ENCODE measurements at places on chromosomes 2 and 18.

- no peak overlapping the region for H3K27ac ChIP-seq
- H3K4me1 ChIP-seq = no peaks in the 10 kb centered on the region
- DNase-seq = no peak
- H3K27me3 ChIP-seq = no peaks in the 10 kb centered on the region
These were observed 358.8 kb downstream of the CMPK2 start for GRCh38 chr2:6506859-6507258.

DNA sequence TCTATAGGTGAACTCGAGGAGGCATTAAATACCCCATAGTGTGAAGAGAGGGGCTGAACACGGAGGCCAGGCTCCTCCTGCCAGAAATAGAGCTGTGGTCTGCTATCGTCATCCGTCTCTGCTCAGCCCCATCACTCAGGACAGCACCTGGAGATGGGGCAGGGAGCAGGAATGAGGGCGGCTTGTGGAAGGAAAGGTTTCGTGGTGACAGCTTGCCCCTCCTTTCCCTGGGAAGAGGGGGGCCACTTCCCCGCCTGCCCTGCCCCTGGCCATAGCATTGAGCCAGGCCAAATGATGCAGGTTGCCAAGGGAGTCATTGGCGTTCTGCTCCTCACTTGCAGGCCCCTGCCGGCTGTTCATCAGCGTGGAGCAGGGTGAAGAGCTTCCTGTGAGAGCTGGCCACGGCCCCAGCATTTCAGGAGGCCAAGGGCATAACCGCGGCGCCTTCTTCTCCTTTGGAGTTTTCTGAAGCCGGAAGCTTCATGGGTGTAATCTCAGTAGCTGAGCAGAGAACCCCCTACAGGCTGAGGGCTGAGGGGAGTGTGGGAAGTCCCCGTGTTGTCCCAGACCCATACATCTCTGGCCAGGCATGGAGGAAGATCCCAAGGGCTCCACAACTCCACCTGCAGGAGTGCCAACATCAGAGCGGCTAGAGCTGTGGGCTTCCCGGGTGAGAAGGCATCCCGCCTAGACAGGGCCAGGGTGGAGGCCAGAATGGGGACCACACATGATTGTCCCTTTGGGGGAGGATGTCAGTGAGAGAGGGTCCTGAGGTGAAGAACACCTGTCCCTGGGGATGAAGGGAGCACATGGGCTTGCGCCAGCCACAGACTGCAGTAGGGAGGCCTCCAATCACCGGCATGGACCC lies 112.5 kb upstream of the GLI2 start:
- no peaks in the 10 kb centered on the region for H3K36me3 ChIP-seq
- H3K27ac ChIP-seq = no peak overlapping the region
- no peaks in the 10 kb centered on the region for H3K4me1 ChIP-seq

- no peaks in the 10 kb centered on the region for H3K36me3 ChIP-seq
- no peak overlapping the region for H3K27ac ChIP-seq
- H3K4me3 ChIP-seq = no peak overlapping the region
- DNase-seq = no peak
These were observed 13.5 kb downstream of the SNED1 start for GRCh38 chr2:241011751-241012510.

- peaks cover 2% of the 10 kb centered on the region for H3K36me3 ChIP-seq
- H3K4me1 ChIP-seq = no peaks in the 10 kb centered on the region
- H3K27ac ChIP-seq = no peak overlapping the region
- H3K27me3 ChIP-seq = no peaks in the 10 kb centered on the region
- H3K4me3 ChIP-seq = no peak overlapping the region
These were observed 402.0 kb upstream of the MMADHC start for GRCh38 chr2:149989447-149990063.

DNA sequence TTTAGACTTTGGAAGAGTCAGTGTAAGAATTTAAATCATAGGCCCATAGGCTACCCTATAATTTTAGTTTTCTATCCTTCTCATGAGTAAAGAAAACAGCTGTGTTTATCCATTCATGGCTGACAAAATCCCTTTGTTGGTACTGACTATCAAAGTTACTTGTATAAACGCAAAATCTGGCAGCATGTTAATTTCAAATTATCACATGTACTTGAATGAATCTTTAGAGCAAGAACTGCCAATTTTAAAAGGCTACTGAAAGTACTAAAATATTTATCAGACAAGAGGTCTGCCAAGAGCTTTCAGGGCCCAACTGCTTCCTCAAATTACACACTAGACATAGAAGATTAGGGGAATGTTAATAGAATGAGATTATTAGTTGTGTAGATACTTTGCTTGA lies 66.6 kb downstream of the MYL12B start:
- H3K4me1 ChIP-seq = no peaks in the 10 kb centered on the region
- DNase-seq = no peak
- H3K27ac ChIP-seq = no peak overlapping the region
- no peaks in the 10 kb centered on the region for H3K36me3 ChIP-seq
- no peak overlapping the region for H3K4me3 ChIP-seq
- H3K27me3 ChIP-seq = peaks cover 12% of the 10 kb centered on the region

DNA sequence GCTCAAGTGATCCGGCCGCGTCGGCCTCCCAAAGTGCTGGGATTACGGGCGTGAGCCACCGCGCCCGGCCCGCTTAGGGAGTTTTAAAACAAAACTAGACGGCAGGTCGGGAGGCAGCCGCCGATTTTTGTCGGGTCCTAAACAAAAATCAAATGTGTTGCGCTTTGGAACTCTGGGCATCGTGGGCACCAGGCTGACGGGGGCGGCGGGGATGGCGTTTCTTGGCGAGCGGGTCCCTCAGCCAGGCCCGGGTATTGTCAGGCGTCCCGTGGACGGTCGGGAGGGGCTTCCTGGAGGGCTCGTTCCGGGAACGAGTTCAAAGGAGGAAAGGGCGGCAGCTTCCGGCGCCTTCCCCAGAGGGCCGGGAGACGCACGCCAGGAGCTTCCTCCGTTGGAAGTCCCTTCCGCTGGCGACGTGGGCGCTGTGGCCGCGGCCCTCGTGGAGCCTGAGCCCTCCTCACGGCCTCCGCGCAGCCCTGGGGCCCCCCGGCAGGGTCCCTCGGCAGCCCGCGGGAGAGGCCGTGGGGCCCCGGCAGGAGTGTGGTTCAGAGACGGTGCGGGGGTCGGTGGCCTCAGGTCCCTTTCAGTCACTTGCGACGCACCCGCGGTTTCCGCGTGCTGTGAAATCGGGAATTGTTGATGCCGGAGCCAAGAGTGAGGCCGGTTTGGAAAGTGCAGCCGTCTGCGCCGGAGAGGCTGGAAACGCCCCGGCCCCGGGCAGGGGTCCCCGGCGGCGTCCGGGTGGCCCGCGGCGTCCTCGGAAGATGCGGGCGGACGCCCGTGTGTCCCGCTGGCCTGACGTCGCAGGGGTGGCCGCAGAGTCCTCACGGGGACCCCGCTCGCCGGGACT lies 59.3 kb downstream of the EMILIN2 start:
- peaks cover 17% of the 10 kb centered on the region for H3K4me1 ChIP-seq
- H3K27me3 ChIP-seq = no peaks in the 10 kb centered on the region
- peak overlapping the region; percentile 72 for H3K4me3 ChIP-seq
- peak overlapping the region; percentile 49 for H3K27ac ChIP-seq
- peaks cover 6% of the 10 kb centered on the region for H3K36me3 ChIP-seq
- DNase-seq = no peak

DNA sequence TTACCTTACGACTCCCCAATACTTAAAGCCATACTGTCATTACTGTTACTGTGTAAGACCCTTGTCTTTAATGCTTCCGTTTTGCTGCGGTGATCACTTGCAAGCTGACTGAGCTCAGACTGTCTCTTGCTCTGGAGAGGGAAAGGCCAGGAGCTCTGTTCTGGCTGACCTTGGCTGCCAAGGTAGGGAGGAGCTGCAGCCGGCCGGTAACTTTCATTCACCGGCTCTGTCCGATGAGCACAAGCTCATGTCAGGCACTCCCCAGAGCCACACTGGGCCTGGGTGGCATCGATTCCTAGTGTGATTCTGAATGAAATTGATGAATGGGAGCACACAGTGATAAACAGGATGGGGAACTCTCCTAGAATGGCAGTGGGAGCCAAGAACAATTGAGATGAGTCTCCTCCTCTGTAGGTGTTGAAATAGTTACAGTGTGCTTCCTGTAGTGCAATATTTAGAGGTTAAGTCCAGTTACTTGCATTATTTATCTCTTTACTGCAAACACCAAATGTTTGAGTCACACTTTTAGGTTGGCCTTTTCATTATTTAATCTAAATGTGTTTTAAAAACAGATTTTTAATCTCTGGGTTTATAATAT lies 100.9 kb downstream of the ATP9B start:
- no peak overlapping the region for H3K27ac ChIP-seq
- no peak overlapping the region for H3K4me3 ChIP-seq
- no peak for DNase-seq
- H3K4me1 ChIP-seq = peaks cover 5% of the 10 kb centered on the region
- no peaks in the 10 kb centered on the region for H3K27me3 ChIP-seq

- H3K27ac ChIP-seq = no peak overlapping the region
- no peak for DNase-seq
- H3K27me3 ChIP-seq = no peaks in the 10 kb centered on the region
- no peaks in the 10 kb centered on the region for H3K4me1 ChIP-seq
- no peaks in the 10 kb centered on the region for H3K36me3 ChIP-seq
These were observed 1399.0 kb upstream of the ZEB2 start for GRCh38 chr2:145918951-145919350.

All from central memory CD8-positive, alpha-beta T cell (primary cell).